ENCODE measurements at places on chromosomes 2 and 18.

- no peak for DNase-seq
These were observed 41.8 kb downstream of the UBXN4 start for GRCh38 chr2:135783439-135783838.

DNA sequence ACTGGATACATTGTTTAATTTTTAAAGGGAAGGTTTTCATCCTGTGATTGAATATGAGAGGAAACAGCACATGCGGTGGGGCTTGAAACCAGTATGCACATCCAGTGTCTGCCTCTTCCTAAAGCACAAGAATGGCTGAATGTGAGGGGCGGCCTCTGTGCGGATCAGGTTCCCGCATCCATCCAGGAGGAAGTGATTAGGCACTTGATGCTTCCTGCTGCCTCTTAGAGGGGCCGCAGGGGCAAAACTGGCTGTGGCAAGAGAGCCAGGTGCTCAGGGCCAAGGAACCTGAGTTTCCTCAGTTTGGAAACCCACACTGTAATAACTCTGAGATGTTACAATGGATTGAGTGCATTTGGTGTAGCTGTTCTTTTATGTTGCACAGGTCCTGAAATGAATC is 48.8 kb downstream of the THNSL2 start:
- DNase-seq, result no peak

GRCh38 chr2:191202881-191203397 is 42.3 kb upstream of the MYO1B start:
- peak; percentile 32 for DNase-seq

GRCh38 chr2:182319556-182320505 is 107.0 kb downstream of the PDE1A start:
- no peak for DNase-seq

DNA sequence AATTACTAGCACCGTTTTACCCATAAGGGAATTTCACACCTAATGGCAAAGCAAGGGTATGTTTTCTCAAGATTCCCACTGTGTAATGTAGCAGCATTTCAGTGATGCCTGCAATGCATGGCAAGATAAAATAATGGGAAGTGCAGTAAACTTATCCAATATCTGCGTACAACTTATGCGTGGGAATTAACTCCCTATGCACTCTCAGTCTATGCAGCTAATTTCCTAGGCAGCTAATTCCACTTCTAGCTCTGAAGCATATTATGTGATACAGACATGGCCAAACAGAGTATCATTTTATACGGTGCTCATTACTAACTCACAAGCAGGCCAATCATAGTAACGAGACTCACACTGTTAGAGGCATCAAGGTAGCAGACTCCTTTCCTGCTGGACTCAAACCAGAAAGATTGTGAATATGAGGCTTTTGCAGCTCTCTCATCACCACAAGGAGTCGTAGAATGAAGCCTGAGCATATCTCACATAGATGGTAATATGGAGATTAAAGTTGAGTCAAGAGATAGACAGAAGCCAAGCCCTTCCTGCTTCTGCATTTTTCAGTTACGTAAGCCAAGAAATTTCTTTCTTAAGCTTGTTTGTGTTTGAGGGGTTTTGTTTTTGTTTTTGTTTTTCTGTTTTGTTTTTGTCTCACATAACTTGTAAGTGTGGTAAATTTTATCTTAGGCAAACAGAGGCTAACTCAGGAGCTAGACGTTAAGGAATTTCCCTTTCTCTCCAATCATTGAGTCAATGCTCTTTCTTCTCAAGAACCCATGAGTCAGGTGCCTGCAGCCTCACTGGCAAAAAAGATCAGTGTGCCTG is 34.8 kb upstream of the ITGAV start:
- DNase-seq, result no peak

GRCh38 chr2:66057844-66058243 is 377.1 kb upstream of the MEIS1 start:
- DNase-seq, result no peak

DNA sequence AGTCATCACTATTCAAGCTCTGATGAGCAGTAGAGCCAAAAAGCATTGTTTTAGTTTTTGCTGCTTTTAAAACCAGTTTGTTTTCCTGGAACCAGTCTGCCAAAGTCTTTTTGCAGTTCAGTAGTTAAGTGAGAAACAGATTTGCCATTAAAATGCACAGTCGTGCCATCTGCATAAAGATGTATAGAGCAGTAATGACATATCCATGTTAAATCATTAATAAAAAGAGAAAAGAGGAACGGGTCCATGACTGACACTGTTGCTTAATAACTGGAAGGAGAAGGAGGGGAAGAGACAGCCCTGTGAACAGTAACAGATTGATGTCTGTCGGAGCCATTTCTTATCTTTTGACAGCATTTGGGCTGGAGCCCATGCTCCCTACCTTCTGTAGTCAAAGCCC is 704.6 kb downstream of the SATB2 start:
- no peak for DNase-seq

GRCh38 chr18:13183359-13183758 is 35.2 kb upstream of the LDLRAD4 start:
- no peak for DNase-seq

GRCh38 chr2:136378712-136379595 is 261.0 kb upstream of the CXCR4 start:
- DNase-seq, result peak; percentile 83

- DNase-seq, result no peak
These were observed 44.7 kb upstream of the FLACC1 start for GRCh38 chr2:201401815-201402214.

DNA sequence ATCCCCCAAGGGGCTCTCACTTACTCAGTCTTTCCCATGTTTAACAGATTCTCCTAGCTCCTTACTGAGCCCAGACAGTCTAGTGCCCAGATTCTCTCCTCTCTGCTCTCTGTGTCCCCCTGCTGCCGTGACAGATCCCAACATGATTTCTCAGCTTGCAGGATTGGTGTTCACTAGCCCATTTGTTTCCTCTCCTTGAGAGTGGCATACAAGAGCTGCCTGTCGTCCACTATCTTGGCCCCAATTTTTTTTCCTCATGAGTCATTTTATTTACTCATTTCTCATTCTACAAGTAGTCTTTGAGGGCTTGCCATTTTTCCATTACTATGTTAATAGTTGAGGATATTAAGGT is 199.9 kb upstream of the FN1 start:
- no peak for DNase-seq

GRCh38 chr2:144510294-144510991 is 9.5 kb downstream of the ZEB2 start:
- DNase-seq, result peak; percentile 68

GRCh38 chr2:53584986-53585385 is 182.6 kb upstream of the CHAC2 start:
- no peak for DNase-seq

- DNase-seq, result peak; percentile 36
These were observed 829 bp downstream of the ACVR1C start for GRCh38 chr2:157627594-157628476.

DNA sequence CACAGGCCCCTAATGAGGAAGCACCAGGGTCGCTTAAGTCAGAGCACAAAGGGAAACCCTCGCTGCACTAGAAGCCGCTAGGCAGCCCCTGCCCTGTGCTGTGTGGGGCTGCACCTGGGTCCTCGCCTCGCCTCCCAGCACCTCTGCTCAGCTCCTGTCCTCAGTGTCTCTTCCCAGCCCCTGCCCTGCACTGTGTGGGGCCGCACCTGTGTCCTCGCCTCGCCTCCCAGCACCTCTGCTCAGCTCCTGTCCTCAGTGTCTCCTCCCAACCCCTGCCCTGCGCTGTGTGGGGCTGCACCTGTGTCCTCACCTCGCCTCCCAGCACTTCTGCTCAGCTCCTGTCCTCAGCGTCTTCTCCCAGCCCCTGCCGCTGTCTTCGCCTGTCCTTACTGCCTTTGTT is 342.8 kb downstream of the EIPR1 start:
- no peak for DNase-seq

GRCh38 chr2:238997684-238998083 is 149.8 kb downstream of the TWIST2 start:
- DNase-seq, result no peak

DNA sequence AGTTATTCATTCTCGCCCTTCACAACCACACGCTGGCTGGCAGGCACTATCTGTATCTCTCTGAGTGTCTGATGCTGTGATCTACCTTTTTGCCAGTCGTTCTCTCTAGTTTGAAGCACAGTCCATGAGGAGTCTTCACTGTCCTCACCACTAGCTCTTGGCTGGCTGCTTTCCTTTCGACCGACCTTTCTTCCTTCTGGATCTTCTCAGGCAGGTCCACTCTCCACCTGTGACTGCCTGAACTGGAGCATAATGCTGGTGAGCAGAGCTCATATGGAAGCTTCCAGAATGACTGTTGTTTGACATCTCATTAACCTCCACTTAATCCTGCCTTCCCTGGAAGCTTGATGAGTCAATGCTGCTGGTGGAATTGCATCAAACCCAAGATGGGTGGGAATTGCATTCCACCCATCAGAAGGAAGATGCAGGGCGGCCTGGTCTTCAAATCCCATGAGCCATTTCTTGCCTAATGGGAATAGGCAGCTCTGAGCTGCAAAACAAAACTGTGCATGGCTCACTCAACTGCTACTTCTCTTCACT is 283.5 kb upstream of the HDAC4 start:
- no peak for DNase-seq
